ENCODE measurements at places on chromosomes 3 and 15. TPM values are rescaled to one million over a fixed set of nuclear protein-coding genes. Genes with fewer than 3 reads are reported as not detected.

DNA sequence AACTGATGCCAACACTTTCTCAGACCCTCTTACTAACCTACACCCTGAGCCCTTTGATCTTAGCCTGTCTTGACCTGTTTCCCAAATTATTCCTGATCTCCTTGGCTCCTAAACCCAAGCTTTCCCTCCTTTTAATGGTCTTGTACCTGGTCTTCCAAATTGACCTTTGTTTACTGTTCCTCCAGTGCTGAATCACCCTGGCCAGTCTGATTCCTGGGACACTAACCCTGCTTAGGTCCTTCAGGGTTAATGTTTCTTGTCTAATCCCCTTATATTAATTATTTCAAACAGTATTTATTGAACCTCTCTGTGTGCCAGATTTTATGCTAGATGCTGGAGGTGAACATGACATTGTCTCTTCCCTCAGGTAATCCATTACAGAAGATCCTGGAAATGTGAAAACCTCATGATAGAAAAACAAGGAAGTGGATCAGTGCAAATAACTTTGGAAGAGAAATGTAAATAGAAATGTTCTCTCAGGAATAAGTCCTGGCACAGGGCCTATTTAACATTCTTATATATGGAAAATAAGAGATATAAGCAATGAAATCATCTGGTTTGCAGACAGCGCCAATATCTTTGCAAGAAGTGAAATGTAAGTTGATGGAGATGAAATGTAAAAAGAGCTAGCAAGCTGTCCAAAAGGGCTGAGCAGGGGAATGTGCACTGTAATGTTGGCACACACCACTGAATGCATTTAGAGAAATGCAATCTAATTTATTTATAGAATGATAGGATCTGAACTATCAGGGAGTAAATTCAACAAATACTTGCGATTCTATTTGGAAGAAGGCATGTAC is 20.7 kb downstream of the HGD start:
- DNase-seq = peak; percentile 4

DNA sequence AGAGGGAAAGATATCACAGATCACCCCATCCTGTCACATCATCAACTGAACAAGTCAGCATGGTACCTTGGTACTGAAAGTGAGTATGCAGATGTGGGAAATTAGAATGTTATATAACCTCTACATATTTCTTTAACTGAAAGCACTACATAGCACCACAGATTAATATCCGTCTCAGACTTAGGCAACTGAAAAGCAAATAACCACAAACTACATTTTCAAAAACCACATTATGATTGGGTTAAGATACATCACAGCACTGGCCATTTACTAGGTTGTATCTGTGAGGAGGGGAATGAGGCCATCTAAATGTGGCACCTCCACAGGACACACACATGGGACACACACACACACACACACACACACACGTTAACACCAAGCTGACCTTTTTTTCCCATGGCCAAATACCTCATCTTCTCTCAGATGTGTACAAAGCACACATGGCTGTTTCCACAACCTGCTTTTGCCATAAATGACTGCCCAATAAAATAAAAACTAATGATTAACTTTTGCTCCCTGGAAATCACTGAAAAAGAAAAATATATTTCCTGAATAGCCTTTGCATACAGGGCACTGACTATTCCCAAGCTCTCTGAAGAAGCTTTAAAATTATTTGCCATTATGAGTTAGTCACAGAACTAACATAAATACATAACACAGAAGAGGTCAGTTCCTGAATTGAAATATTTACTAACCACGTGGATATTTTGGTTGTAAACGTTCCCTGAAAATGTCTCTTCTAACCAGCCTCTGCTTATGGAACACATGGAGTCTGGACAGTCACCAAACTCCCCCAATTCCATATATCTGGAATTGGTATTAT is 60.1 kb downstream of the SUMF1 start:
- no peak for DNase-seq

KLF13 gene
- 62.0 TPM for total RNA-seq

GRCh38 chr15:67036775-67037555 is 28.4 kb upstream of the SMAD3 start:
- no peak for DNase-seq
